Omental fat pad (tissue), 4 donors: ENCODE measurements at places on chromosomes 7 and 10. TPM values are rescaled to one million over a fixed set of nuclear protein-coding genes. Genes with fewer than 3 reads are reported as not detected.

- DNase-seq, result no peak
Observed at GRCh38 chr10:31866118-31866670, 62.4 kb downstream of the ARHGAP12 start.

GRCh38 chr10:133528845-133529575, 1.8 kb downstream of the CYP2E1 start:
- DNase-seq, result no peak

HHEX gene
- total RNA-seq, result 1.7 TPM

DNA sequence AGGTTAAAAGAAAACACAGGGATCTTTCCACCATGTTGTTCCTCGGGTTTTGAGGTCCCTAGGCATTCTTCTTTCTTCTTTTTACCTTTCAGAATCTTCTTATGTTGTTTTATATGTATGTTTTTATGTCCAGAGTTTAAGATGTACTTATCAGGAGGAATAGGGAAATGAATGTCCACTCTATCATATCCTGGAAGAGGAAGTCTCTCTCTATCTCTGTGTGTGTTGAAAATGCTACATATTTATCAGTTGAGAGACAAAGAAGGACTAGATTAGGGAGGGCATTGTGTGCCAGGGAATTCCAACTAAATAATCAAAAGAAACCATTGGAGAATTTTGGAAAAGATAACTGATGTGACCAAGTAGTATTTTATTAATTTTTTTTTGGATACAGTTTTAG, 200.5 kb upstream of the POT1 start:
- DNase-seq, result no peak

DNA sequence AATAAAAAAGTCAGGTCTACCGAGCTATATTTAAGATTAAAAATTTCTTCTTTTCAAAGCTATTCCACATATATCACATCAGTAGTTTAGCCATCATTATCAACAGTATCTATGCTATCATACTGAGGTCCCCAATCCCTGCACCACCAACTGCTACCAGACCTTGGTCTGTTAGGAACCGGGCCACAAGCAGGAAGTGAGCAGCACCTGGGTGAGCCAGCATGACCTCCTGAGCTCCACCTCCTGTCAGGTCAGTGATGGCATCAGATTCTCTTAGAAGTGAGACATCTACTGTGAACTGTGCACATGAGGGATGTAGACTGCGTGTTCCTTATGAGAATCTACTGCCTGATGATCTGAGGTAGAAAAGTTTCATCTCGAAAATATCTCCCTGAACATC, 632.1 kb upstream of the KCND2 start:
- no peak for DNase-seq

- no peak for DNase-seq
Observed at GRCh38 chr10:70461397-70462348, 16.9 kb upstream of the PALD1 start.

HOXA3 gene
- 1.8 TPM for total RNA-seq

GRCh38 chr7:66899552-66900280, 21.3 kb upstream of the TMEM248 start:
- no peak for DNase-seq

DNA sequence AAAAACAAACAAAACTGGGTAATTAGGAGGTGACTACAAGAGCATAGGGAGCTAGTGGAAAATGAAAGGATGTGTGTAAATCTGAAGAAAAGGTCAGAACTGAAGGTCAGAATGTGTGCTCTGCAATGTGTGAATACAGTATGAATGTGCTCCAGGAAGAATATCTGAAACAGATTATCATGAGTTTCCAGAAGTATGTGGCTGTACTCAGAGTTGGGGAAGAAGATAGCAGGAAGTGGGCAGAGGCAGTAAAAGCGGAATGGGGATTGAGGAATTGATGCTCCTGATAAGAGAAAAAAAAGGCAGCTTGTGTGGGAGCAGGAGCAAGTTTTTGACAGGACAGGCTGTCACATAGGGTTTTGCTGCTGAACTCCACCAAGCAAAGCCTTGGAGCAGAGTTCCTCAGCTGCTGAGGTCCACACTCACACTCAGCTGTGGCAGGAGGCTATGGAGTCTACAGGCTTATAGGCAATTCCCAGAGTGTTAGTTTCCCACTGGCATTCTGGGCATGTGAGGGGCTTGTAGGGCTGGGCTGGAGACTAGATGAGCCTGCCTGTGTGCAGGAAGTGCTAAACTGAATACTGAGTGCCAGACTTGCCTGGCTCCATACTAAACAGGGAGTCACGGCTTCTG, 22.9 kb downstream of the H2AZ2 start:
- no peak for DNase-seq

GRCh38 chr10:112421731-112422130, 25.0 kb downstream of the ZDHHC6 start:
- no peak for DNase-seq

RAPGEF5 gene
- 163 TPM for total RNA-seq

AGK gene
- total RNA-seq, result 22.5 TPM

RBAK gene
- total RNA-seq, result 14.8 TPM

GRCh38 chr7:132417103-132417906, 159.0 kb downstream of the PLXNA4 start:
- no peak for DNase-seq

DNA sequence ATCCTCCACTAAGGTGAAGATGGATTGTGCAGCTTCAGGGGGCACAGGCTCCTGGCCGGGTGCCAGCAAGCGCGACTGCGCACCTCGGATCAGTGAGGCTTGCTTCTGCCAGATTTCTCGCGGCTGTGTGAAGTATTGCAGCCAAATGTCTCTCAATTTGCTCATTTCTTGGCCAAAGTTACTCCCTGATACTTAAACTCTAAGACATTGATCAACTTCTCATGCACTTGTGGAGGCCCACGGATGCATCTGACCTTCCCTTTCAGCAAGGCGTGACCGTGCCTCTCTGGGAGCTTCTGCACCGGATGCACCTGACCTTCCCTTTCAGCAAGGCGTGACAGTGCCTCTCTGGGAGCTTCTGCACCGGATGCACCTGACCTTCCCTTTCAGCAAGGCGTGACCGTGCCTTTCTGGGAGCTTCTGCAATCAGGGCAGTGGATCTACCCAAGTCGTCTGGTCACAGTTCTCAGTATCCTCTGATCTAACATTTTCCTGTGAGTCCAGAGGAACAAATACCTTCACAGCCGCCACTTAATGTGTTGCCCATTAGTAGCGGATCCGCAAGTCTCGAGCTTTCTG, 248.3 kb downstream of the ADARB2 start:
- no peak for DNase-seq

BTAF1 gene
- total RNA-seq, result 72.3 TPM

- no peak for DNase-seq
Observed at GRCh38 chr7:38681882-38682281, 50.7 kb upstream of the AMPH start.

GRCh38 chr10:121511943-121512342, 86.3 kb downstream of the FGFR2 start:
- DNase-seq, result no peak

IL2RA gene
- total RNA-seq, result 9.9 TPM

IL6 gene
- 20.6 TPM for total RNA-seq

BAMBI gene
- total RNA-seq, result 11.4 TPM

DNA sequence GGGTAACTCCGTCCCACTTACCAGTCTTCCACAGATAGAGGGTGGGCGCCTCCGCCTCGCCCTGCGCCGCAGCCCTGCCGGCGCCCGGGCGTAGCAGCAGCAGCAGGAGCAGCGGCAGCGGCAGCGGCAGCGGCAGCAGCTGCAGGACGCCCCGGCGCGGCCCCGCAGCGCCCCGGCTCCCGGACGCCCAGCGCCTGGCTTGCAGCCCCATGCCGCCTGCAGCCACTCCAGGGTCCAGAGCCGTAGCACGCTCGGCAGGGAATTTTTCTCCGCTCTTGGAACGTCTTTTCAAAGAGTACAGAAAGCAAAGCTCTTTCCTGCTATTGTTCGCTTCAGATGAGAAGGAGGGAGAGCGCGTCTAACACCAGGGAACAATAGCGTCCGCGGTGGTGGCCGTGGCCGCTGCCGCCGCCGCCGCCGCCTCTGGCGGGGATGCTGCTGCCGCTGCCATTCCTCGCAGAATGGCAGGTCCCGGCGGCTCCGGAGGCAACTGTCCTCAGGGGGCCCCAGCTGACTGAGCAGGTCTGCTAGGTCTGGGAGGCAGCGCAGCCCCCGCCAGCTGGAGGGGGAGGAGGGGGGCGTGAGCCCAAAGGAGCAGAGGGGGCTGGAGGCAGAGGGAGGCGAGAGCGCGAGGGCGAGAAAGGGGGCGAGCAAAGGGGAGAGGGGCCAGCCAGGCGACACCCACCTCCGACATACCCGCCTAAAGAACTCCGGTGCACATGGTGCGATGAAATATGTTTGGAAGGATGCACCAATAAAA, at the start of gene THSD7A:
Gene THSD7A (minus strand): TSS at position 463 of the 760 bp plus-strand sequence. CDS start 252 bp downstream, at position 211.
- DNase-seq, result no peak

GRCh38 chr10:24469993-24470392, 253.7 kb downstream of the ARHGAP21 start:
- no peak for DNase-seq

GRCh38 chr7:22849172-22849571, 26.5 kb upstream of the TOMM7 start:
- DNase-seq, result no peak

DNA sequence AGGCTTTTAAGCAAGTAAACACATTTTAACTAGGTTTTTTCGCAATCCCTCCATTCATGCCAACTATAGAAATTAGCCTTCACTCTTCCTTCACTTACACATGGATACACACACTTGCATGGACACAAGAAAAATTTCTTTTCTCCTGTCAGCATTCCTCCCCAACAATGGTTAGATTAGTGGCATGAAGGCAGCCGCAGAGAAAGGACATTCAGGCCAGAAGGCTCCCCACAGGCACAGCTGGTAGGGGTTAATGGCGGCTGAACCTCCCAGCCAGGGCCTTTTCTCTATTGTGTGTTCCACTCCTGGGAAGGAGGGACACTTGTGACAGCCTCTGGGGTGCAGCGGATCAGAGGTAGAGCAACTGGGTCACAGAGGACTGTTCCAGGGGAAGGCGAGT, 255.0 kb upstream of the SP8 start:
- no peak for DNase-seq

- no peak for DNase-seq
Observed at GRCh38 chr7:45225948-45226335, 68.4 kb downstream of the RAMP3 start.

- no peak for DNase-seq
Observed at GRCh38 chr7:98354511-98355249, 46.2 kb downstream of the BAIAP2L1 start.

DNA sequence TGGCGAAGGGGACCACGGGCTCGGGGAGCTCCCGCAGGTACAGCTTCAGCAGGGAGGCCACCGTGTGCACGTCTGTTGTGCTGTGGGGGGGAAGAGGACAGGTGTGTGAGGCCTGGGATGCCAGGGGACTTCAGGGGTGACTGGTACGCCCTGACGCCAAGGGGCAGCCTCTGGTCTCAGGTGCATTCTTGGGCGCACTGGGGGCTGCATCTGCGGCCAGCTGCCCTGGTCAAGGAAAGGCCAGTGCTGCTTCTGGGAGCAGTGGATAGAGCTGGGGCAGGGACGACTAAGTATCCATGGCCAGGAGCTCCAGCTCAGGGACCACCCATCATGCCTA, 148.5 kb downstream of the MAPK8 start:
- DNase-seq, result no peak
